Breast epithelium (tissue), 4 donors: ENCODE measurements at places on chromosomes 6 and 20. TPM values are rescaled to one million over a fixed set of nuclear protein-coding genes. Genes with fewer than 3 reads are reported as not detected.
A peak's percentile ranks its signal among the peaks of the same experiment; 100 is the strongest.

GRCh38 chr20:62691487-62691886 lies 17.1 kb upstream of the NTSR1 start:
- DNase-seq: no peak

GRCh38 chr6:130796313-130796905 lies 30.8 kb upstream of the SMLR1 start:
- DNase-seq: peak; percentile 77

DNA sequence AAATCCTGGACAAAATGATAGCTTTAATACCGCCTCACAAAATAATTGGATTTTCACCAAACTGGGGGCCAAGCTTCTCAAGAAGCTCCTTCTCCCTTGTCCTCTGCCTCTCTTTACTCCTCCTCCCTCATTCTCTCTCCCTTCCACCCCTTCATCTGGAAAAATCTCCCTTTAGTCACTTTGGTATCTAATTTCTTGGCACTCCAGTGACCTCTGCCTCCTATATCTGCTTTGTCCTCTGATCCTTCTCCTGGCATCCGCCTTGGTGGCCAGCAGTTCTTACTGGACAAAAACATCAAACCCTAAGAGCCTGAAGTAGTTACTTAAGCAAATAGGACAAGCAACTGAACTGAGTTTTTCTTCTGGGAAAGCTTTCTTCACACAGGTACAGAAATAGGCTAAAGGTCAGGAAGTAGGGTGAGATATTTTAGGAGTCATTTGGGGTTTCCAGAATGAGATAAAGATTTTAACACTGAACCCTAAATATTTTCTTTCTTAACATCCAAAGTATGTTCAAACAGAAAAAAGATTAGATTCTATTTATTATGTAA lies 220.7 kb downstream of the ARHGAP18 start:
- DNase-seq: no peak

GRCh38 chr20:51533291-51534172 lies 9.0 kb downstream of the NFATC2 start:
- DNase-seq: no peak

DNA sequence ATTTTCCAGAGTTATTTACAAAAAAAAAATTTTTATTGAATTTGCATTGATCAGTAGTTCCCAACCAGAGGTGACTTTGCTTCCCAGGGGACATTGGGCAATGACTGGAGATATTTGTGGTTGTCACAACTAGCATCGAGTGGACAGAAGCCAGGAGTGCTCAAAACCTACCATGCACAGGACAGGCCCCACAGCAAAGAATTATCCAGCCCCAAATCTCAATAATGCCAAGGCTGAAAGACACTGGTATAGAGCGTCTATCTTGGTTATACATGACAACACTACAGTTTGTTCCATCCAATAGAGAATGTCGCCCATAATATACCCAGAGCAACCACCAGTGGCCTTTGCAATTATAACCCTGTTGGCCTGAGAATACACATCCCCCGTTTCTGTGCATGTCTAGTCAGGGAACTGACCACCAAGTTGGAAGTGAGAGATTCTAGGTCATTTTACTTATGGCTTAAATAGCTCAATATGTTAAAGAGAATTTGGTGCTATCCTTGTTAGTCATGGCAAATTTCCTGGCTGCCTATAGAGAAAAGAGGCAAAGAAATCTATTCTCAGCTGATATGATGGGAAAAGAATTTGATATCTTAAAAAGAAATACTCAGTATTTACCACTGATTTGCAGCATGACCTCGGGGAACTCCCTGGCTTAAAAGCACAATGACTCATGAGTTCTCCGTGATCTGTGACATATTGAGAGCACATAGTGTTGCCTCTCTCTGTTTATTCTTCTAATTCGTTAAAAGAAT lies 76.0 kb upstream of the ADTRP start:
- DNase-seq: no peak

- DNase-seq: no peak
Measured at GRCh38 chr6:45657226-45657625, 279.5 kb upstream of the SUPT3H start.

DNA sequence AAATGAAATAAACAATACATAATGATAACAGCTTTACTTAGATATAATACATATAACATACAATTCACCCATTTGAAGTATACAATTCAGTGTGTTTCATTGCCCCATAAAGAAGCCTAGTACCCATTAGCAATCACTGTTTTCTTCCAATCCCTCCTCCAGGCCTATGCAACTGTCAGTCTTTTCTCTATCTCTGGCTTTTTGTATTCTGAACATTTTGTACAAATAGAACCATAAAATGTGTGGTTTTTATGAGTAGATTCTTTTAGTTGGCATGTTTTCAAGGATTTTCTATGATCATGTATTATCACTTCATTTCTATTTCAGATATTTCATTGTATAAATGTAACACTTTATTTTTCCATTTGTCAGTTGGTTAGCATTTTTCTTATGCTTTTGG lies 54.6 kb upstream of the MYO6 start:
- DNase-seq: no peak

DNA sequence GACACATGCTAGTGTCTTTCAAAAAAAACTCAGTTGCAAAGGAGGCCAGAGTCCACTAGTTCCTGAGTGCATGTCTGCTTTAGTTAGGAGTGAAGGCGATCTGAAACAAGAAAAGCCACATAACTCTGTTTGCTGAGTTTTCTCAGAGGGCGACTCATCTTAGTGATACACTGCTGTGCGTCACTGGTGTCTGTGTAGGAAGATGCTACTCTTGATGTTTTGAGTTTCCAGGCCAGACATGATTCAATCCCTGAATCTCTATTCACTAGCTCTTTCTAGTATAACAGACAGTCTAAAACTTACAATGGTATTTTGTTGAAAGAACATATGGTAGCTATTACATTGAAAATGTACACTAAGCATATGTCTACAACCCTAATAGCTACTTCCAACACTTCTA lies 60.9 kb downstream of the GFRAL start:
- DNase-seq: no peak

- DNase-seq: no peak
Measured at GRCh38 chr20:43727980-43728590, 1.3 kb upstream of the GTSF1L start.

DNA sequence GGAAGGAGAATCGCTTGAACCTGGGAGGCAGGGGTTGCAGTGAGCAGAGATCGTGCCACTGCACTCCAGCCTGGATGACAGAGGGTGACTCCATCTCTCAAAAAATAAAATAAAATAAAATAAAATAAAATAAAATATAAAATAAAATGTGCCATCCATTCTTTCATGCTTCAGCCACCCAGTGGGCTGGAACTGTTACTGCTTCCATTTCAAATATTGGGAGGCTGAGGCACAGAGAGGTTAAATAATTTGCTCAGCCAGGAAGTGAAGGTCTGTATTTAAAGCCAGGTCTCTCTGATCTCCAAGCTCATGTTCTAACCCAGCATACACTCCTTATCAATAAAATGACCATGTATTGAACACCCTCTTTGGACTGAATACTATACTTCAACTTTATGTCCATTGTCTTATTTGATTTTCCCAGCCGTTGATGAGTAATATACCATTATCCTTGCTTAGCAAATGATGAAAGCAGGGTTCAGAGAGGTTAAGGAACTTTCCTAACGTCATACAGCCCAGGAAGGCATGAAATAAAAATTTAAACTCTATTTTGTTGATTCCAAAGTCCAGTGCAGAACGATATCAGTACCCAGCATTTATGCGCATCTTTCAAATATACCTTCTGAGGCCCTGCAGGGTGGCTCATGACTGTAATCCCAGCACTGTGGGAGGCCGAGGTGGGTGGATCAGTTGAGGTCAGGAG lies 25.8 kb upstream of the SLC9A8 start:
- no peak for DNase-seq

GRCh38 chr6:20211941-20212391 lies 303 bp downstream of the MBOAT1 start:
- no peak for DNase-seq

- no peak for DNase-seq
Measured at GRCh38 chr6:102417368-102417998, 1024.0 kb downstream of the GRIK2 start.

DNA sequence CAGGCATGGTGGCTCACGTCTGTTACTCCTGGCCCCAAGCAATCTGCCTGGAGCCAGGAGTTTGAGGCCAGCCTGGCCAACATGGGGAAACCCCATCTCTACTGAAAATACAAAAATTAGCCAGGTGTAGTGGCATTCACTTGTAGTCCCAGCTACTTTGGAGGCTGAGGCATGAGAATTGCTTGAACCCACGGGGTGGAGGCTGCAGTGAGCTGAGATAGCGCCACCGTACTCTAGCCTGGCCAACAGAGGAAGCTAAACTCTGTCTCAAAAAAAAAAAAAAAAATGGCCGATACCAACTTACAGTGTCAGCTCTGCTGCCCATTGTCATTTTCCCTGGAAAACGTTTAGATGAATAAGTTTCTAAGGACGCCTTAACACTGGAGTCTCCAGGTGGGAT lies 489.9 kb downstream of the TFAP2A start:
- no peak for DNase-seq

NMBR gene
- total RNA-seq: not detected

WFDC2 gene
- total RNA-seq: 43.9 TPM

CCDC170 gene
- total RNA-seq: 9.8 TPM

SYNJ2 gene
- 15.7 TPM for total RNA-seq
